ENCODE measurements at places on chromosomes 5 and 9.

DNA sequence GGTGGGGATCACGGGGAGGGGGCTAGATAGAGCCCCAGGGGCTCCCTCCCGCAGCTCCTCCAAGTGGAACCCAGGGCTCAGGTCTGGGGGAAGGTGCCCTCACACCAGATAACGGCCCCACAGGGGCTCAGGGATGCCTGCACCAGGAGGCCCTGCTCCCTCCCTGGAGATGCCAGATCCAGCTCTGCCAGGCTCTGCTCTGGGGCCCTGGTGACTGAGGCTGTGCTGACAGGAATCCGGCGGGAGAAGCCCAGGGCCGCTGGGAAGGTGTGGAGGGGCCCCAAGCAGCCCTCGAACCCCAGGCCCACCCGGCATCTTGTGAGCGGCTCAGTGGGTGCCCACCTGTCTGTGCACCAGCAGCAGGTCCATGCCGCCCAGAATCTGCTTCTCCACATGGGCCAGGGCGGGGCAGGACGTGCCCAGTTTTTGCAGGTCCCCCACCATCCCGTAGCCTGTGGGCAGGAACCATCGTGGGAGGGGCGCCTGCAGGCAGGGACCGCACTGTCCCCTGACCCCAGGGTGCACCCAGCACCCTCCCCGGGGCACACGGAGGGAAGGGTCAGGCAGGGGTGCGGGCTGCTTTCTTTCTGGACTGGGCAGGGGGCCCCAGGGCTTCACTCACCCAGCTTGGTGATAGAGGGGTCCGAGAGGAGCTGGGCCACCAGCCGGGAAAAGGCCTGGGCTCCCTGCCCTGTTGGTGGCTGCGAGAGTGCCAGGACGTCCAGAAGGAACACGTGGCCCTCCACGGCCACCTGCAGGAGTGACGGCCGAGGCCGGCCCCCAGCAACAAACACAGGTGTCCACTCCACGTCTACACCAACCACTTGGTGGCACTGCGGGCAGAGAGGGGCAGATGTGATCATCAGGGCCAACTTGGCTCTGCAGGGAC lies 48.9 kb upstream of the NRARP start:
- DNase-seq, result no peak

DNA sequence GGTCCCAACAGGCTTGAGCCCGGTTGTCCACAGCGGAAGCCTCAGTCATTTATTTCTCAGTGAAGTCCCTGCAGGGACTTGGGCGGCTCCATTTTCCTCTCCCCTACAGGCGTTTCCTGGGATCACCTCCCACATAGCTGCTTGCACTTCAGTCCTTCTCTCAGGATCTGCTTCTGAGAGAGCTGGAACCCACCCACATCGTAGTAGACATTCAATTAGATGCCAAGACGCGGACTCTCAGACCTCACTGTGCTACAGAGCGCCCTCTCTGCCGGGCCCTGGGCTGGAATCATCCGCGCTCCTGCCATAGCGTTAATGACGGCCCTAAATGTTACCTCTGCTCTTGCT lies 54.0 kb upstream of the ROR2 start:
- no peak for DNase-seq

DNA sequence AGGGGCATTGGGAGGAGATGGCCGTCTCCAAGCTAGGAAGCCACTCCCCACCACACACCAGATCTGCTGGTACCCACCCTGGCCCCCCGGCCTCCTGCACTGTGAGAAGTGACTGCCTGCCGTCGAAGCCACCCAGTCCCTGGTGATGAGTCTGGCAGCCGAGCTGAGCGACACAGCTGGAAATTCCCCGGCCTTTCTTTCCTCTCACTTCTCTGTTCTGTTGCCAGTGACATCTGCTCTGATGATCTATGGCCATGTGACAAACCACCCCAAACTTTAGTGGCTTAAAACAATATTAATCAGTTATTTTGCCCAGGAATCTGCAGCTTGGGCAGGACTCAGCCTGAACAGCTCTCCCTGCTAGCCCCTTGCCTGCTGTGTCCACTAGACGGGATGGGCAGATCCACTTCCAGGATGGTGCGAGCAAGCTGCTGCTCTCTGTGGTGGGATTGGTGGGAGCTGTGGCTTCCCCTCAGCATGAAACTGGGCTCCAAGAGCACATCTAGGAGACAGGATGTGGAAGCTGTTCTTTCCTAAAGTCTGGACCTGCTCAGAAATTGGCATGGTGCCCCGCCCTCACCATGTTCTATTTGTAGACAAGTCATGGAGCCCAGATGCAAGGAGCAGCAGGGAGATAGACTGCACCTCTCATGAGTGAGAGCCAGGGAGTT lies 211.2 kb downstream of the GADD45G start:
- DNase-seq, result no peak

GRCh38 chr9:122827761-122828093 lies 661 bp downstream of the PDCL start:
- DNase-seq, result no peak

DNA sequence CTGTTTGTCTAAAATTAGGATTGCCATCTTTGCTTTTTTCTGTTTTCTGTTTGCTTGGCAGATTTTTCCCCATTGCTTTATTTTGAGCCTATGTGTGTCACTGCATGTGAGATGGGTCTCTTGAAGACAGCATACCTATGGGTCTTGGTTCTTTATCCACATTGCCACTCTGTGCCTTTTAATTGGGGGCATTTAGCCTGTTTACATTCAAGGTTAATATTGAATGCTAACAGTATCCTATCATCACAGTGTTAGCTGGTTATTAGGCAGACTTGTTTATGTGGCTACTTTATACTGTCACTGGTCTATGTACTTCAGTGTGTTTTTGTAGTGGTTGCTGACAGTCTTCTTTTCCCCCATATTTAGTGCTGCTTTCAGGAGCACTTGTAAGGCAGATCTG lies 67.3 kb downstream of the ISOC1 start:
- no peak for DNase-seq

DNA sequence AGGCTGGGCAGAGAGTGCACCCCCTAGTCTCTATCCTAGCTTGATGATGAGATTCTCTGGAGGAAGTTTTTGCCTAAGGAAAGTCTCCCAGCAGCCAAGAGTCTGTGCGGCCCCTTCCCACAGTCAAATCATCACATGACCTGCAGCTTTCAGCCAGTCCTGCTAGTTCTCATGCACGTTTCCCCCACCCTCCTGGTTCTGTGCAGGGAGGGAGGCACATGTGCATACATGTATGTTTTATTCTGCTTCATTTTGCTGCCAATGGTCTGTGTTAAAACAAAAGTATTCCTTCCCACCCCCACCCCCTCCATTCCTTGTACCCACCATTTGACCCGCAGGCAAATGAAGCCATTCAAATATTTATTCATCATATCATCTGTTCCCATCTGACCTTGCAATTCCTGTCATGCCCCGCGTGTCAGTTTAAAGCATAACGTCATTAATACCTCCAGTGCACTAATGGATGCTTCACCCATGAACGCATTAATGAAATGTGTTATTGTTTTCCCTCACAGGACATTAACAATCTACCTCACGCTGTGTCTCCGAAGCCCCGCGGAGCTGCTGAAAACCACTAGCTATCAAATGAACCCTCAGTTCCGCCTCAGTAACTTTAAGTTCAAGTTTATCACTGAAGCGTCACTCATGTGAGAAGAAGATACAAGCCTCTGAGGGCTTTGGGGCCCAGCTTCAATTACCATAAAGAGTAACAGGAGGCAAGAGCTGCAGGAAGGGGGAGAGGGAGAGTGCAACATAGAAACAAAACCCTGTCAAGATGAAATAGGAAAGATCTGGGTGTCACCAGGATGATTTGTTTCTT lies 139.6 kb downstream of the RASEF start:
- DNase-seq, result peak; percentile 30

- DNase-seq, result no peak
Observed at GRCh38 chr9:33799928-33800704, 4.8 kb downstream of the PRSS3 start.

GRCh38 chr9:84271531-84271900 lies 69.0 kb downstream of the SLC28A3 start:
- DNase-seq, result peak; percentile 37

DNA sequence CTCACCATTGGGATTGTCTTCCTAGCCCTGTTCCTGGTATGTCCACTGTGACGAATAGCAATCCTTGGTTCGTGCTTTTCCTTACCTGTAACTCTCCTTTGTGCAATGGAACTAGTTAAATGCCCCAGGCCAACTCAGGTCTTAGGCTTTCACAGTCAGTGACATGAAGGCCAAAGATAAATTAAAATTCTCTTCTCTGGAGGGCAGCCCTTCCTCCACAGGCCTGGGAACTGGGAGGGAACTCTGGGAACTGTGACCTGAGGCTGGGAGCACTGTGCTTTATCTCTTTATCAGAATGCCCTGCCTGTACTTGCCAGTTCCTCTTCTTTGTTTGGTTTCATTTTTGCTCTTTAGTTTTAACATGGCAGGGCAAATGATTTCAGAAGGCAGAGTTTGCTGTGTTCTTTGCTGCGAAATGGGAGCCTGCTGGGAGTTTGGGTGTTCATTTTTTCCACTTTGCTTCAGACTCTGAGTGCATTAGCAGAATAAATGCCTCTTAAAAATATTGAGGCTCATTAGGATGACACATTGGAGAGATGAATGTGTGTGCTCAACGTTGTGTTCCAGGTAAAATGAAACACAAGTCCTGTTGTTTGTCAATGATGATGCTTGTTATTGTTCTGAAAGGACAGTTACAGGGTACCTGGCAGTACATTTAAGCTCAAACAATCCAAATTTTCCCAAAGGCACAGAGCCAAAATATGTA lies 118.1 kb downstream of the NUDT12 start:
- DNase-seq, result no peak

- no peak for DNase-seq
Observed at GRCh38 chr5:10860196-10860543, 99.1 kb upstream of the DAP start.

- no peak for DNase-seq
Observed at GRCh38 chr9:129561594-129562281, 59.2 kb downstream of the C9orf50 start.

DNA sequence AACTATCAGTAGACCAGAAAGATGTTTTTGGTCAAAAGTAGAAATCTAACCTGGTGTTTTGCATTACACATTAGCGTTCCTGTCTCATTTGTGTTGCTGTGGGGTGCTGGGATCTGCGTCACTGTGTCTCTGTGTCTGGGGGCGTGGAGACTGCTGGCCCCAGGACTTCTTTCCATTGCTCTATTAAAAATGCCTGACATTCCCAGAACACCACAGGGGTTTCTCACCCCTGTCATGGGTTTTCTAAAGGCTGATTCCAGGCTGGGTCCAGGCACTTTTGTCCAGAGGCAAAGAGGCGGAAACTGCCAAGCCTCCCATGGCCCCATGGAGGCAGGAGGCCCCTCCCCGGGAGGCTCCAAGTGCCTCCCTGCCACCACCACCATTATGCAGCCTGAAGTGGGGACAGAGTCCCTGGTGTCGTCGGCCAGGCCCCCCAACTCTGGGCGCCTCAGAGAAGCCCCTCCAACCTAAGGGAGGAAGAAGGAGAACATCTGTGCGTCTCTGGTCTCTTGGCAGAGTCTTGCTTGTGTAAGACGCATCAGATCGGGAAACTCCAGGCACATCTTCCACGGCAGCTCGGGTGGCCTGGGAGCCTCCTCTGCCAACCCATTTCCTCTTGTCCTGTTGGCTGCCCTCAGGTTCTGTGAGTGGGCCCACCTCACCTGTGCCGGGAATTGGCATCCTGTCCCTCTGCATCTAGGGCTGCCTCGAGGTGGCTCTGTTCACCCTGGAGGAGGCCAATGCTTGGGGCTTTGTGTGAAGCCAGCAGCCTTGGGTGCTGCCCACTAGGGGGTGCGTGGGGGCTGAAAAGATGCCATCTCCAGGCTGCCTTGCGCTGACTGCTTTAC lies 13.8 kb upstream of the PLEKHG4B start:
- DNase-seq, result peak; percentile 44

DNA sequence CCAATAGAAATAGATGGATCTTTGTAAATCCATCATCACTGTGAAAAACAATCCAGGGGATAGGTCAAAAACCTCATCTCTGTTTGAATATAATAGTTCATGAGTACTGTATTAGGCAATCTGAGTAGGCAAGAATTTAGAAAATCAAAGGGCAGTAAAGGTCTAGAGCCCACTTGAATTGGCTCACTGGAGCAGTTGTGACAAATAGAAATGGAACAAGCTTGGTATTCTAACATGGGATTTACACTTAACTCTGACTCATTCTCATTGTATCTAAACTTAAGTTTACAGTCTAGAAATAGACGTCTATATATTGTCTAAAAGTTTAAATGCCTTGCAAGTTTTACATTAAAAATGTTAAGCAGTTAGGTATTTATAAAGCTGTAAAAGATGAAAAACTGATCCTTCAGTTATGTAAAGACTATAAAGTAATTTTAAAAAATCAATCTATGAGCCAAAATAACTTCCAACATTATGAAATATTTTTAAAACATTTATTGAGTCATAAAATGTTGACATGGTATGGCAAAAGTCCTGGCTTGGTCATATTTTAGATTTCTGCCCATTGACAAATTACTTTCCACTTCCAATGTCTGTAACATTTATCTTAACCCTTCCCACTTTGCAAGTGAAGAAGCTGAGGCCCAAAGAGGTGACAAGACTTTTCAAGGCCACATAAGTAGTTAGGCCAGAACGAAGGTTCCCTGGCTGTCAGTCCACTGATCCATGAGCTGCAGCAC lies 203.7 kb upstream of the NREP start:
- DNase-seq, result no peak

GRCh38 chr5:125604104-125604503 lies 819.1 kb upstream of the GRAMD2B start:
- no peak for DNase-seq

- DNase-seq, result no peak
Observed at GRCh38 chr5:59325070-59325469, 568.5 kb downstream of the PDE4D start.

GRCh38 chr5:124650147-124650561 lies 96.3 kb downstream of the ZNF608 start:
- DNase-seq, result no peak

GRCh38 chr5:112579599-112580170 lies 158.0 kb upstream of the APC start:
- no peak for DNase-seq

GRCh38 chr5:59116231-59116865 lies 533.5 kb downstream of the RAB3C start:
- no peak for DNase-seq

- DNase-seq, result no peak
Observed at GRCh38 chr9:20948703-20949102, 82.7 kb downstream of the HACD4 start.

DNA sequence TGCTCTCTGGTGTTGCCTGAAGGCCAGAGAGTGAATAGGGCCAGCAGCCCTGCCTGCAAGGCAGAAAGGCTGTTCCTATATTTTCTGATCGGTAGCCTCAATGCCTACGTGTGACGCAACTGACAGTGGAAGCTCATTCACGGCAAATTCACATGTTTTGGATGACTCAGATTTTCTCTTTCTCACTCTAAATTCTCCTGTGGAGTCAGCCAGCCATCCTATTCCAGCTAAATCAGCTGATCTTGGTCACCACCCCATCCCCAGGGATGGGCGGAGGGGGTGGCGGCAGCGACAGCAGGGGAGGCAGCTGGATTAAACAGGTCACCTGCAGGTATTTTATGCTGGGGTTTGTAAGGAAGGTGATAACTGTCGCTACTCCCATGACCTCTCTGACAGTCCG lies 52.3 kb downstream of the ZNF510 start:
- DNase-seq, result no peak

GRCh38 chr9:2497666-2498400 lies 123.8 kb upstream of the VLDLR start:
- no peak for DNase-seq

- no peak for DNase-seq
Observed at GRCh38 chr9:38060681-38061080, 8.3 kb downstream of the SHB start.
